CMK (cell line): ENCODE measurements at places on chromosomes 1 and 21.

- DNase-seq: no peak
Observed at GRCh38 chr1:89989099-89989498, 5.8 kb upstream of the ZNF326 start.

GRCh38 chr1:110305900-110306420 lies 33.2 kb upstream of the RBM15 start:
- no peak for DNase-seq

DNA sequence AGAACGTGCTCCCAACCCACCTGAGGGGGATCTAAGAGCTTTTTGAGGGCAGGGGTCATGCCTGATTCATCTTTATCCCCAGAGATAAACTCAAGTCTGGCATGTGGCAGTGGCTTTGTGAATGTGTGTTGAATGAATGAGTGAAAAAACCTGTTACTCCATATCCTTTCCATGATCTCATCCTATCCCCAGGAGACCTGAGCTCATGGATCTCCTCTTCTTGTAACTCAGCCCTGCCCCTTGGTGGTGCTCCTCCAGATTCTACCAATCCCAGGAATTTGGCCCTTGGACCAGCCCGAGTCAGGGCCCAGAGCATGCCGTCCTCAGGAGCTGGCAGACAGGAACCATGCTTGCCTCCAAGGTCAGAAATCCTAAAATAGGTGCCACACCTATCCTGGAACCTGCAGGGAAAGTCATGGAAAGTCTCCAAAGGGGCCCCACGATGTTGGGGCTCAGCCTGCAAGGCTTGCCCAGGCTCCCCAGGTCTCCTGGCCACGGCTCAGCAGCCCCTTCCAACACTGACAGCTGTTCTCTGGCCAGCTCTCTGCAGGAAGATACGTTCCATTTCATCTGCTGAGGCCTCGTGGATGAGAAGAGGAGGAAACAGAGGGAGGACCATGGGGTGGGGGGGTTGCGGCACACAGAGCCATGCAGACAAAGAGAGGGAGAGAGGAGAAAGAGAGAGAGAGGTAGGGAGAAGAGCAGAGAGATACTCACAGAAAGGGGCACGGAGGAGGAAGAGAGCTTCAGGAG lies 214.6 kb downstream of the TRABD2B start:
- DNase-seq: no peak

- DNase-seq: no peak
Observed at GRCh38 chr1:9066945-9067807, 2.3 kb downstream of the SLC2A5 start.

DNA sequence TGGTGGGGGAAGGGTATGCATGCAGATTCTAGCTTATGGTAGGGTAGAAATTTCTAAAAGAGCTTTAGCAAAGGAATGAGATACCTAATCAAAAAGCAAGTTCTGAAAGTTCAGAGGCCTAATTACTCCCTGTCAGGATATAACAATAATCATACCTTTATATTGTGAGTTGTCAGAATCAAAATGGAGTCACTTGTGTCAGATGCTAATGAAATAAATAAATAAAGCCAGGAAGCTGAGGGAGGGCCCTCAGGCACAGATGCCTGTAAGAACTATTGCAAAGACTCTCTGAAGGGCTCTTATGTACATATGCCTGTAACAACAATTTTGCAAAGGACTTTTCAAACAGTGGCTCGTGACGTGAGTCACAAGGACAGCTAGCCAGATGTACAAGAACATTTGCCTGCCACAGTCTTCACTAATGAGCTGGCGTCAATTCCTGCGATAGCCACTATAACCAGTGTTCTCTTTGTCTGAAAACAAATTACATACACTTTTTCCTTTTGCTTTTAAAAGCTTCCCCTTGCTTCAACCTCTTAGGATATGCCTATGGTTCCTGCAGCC lies 27.4 kb upstream of the DNASE2B start:
- no peak for DNase-seq

GRCh38 chr1:153565529-153566374 lies at the start of gene S100A2:
Gene S100A2, minus strand, starts transcription at chr1:153565844. Its CDS starts 1,967 bp downstream, at chr1:153563877.
- DNase-seq: no peak

- peak; percentile 76 for DNase-seq
Observed at GRCh38 chr1:153922076-153922971, 448 bp downstream of the GATAD2B start.

DNA sequence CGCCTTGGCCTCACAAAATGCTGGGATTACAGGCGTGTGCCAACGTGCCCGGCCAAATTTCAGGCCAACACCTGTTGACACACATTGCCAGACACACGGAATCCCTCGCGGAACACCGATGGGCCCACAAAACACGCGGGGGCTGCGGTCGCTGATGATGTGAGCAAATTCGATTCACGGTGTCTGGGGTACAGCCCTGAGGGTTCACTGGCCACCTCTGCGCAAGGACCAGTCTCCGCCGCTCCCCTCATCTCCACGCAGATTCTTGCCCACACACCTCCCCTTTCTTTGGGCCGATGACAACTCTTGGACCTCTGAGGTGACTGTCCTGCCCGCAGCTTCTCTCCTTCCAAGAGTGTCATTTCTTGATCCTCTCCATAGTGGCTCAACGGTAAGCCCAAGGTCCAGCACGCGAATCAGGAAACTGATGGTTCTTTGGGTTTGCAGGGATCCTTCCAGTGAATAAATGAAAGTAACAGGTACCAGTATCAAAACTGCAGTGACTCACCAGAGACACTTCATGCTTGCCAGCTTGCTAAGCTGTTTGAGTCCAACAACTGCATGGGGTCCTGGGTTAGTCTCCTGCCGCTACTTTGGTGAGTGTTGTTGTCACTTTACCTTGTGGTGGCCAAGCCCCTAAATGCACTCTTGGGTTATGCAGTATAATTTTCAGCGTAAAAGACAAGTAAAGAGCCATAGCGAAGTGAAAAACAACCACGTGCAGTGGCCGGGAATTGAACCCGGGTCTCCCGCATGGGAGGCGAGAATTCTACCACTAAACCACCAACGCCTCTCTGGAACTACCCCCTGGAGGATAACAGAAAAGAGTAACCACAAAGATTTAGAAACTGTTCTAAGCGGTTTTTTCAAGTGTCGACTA lies 11.0 kb upstream of the RNU1-3 start:
- DNase-seq: peak; percentile 91

DNA sequence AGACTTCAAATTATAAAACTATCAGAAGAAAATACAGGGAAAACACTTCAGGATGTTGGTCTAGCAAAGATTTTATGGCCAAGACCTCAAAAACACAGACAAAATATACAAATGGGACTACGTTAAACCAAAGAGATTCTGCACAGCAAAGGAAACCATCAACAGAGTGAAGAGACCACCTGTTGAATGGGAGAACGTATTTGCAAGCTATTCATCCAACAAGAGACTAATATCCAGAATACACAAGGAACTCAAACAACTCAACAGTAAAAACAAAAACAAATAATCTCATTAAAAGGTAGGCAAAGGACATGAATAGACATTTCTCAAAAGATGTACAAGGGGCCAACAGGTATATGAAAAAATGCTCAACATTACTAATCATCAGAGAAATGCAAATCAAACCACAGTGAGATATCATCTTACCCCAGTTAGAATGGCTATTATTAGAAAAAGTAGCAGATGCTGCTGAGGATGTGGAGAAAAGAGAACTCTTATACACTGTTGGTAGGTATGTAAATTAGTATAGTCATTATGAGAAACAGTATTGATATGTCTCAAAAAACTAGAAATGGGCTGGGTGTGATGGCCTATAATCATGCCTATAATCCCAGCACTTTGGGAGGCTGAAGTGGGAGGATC lies 112.6 kb downstream of the LRIG2 start:
- no peak for DNase-seq

- no peak for DNase-seq
Observed at GRCh38 chr1:94535095-94535494, 6.5 kb downstream of the F3 start.
